Progenitor cell of endocrine pancreas (in vitro differentiated cells): ENCODE measurements at places on chromosomes 11 and 22.

GRCh38 chr11:23903044-23903704 lies 593.7 kb upstream of the LUZP2 start:
- no peak for DNase-seq

DNA sequence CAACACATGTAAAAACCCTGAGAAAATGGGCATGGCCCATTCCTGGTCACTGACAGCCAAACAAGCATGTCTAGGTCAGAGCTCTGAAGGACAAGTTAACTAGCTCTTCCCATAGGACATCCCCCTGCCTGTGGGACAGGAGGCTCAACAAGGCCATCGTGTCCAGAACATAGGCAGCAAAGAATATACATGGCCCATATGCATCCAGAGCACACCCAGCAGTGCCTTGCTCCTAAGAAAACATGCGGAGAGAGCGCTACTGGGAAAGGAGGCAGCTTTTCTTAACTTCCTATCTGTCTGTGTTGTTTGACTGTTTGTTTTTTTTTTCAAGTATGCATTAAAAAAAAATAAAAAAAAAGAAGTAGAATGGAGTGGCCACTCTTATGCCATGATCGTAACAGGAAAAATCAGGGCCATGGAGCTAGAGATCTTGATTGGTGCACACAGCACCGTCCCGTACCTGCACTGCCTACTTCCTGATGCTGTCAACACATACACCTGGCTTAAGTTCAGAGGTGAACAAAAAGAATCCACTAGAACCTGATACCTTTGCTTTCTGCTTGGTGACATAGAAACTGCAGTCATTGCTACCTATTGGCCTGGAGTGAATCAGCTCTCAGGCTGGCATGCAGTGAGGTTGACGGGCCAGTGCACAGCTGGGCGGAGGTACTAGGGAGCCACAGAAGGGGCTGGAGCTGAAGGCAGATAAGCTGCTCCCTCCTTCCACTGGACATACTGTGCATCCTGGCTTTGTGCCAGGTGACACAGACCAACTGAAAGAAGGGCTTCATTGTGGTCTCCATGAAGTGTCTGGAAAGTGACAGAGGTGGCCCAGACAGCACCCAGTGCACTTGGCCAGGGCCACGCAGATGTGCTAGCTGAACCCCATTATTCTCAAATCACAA lies 11.9 kb downstream of the UFD1 start:
- no peak for DNase-seq

DNA sequence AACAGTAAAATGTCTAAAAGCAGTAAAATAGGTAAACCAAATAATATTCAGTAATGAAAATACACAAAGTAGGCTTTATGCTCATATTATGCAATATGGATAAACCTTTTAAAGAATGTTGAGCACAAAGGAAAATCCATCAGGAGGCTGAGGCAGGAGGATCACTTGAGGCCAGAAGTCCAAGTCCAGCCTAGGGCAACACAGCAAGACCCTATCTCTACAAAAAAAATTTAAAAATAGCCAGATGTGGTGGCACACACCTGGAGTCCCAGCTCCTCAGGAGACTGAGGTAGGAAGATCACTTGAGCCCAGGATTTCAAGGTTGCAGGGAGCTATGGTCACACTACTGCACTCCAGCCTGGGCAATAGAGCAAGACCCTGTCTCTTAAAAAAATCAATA lies 17.7 kb upstream of the LMO2 start:
- DNase-seq, result no peak

- DNase-seq, result no peak
These were observed 122.6 kb downstream of the CCDC81 start for GRCh38 chr11:86497310-86497709.

GRCh38 chr11:66465373-66466224 lies 1.1 kb upstream of the PELI3 start:
- DNase-seq, result no peak

- DNase-seq, result no peak
These were observed 119.6 kb downstream of the TENM4 start for GRCh38 chr11:79321263-79321662.

- DNase-seq, result no peak
These were observed 59.2 kb downstream of the MED15 start for GRCh38 chr22:20566420-20567260.

DNA sequence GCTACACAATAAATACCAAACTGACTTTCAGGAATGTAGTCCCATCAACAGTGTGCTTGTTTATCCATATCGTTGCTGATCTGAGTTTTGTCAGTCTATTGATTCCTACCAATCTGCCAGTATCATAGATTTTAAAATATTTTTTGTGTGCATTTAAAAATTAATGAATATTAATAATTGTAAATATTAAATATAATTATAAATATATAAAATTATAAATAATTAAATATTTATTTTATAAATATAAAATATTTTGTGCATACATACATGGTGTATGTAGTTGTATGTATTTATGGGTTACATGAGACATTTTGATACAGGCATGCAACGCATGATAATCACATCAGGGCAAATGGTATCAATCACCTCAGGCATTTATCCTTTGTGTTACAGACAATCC lies 53.6 kb downstream of the CUL5 start:
- no peak for DNase-seq

GRCh38 chr11:6307876-6308275 lies 12.4 kb downstream of the CAVIN3 start:
- DNase-seq, result no peak

- DNase-seq, result no peak
These were observed 10.1 kb downstream of the CSRP3 start for GRCh38 chr11:19191530-19192169.

- DNase-seq, result no peak
These were observed 1172.1 kb upstream of the RAG2 start for GRCh38 chr11:37770145-37770544.

DNA sequence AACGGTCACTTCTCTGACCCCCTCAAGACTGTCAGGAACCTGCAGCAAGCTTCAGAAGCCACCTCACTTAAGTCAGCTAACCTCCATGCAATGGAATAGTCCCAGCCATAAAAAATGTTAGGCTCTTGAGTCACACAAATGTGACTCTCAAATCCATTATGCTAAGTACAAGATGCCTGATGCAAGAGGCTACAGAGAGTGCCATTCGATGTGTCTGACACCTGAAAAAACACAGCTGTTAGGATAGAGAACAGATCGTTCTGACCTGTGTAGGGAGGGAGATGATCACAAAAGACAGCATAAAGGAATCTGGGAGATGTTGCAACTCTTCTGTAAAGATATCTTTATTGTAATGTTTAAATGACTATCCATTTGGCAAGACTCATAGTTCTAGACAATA lies 712.4 kb downstream of the TBC1D22A start:
- DNase-seq, result no peak

GRCh38 chr11:120959189-120959588 lies 64.7 kb upstream of the TBCEL start:
- no peak for DNase-seq

- DNase-seq, result no peak
These were observed 568 bp downstream of the ALG8 start for GRCh38 chr11:78138694-78139421.

DNA sequence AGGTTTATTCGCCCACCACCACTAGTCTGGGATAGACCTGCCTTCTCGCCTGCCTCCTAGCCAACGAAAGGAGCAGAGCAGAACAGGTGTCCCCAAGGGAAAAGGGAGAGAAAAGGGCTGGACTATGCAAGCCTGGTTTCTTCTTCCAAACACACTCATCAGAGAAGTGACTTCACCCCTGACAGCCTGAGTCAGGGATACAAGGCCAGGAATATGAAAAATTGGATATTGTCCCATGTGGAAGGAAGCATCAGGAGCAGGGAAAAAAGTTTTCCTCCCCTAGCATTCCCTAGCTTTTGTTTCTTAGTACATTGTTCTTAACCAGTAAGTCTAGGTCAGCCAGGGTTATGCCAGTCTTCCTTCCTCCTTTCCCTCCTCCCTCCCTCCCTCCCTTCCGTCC lies 56.9 kb upstream of the TNRC6B start:
- DNase-seq, result no peak

- DNase-seq, result no peak
These were observed 2.2 kb upstream of the ZFTA start for GRCh38 chr11:63770763-63771162.

- no peak for DNase-seq
These were observed 16.4 kb downstream of the TOM1 start for GRCh38 chr22:35315855-35316745.

DNA sequence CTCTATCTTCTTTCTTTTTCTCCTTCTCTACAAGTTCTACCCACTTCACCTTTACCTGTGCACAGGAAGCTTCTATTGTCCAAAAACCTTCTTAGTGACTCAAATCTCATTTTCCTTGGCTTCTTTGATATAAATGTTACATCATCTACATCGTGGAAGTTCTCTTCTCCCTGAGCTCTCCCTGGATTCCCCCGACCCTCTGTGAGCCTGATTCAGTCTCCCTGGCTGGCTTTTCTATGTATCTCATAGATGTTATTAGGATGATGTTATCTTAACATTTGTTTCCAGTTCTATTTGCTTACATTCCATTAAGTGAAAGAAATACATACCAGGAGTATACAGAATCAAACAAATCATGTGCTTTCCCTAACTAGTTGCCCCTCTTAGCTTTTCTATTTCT lies 235.8 kb upstream of the PITPNB start:
- DNase-seq, result no peak

- DNase-seq, result no peak
These were observed 10.2 kb downstream of the SIRT3 start for GRCh38 chr11:225734-226453.

- no peak for DNase-seq
These were observed 89.6 kb upstream of the ARHGAP32 start for GRCh38 chr11:129281471-129282415.

DNA sequence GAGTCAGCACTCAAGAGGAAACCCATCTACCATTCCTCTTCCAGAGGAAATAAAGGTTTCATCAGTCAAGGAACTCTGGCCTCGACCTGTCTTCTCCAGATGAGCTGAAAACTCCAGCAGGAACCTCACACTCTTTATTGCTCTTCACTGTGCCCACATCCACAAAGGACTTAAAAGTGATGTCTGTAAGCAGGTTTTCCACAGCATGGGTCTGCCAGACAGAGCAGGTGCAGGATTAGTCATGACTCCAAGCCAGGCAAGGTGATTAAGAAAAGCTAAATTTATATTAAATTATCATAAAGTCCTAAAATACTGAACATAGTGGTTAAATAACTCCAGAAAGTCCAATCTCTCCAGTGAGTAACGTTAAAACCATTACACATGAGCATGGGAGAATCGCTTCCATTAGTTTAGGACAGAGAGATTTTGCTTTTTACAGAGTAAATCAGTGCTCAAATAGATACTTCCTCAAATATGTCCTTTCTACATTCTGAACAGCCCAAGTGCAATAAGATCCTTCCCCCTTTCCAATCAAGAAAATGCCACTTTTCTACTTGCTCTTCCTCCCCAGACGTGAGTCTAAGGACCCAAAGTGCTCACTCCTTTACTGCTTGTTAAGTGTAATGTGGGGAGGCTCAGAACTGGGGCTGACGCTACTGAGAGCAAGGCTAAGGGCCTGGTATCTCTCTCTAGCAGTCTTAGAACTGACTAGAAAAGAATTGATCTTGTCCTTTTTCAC lies 10.7 kb upstream of the CKAP5 start:
- no peak for DNase-seq

DNA sequence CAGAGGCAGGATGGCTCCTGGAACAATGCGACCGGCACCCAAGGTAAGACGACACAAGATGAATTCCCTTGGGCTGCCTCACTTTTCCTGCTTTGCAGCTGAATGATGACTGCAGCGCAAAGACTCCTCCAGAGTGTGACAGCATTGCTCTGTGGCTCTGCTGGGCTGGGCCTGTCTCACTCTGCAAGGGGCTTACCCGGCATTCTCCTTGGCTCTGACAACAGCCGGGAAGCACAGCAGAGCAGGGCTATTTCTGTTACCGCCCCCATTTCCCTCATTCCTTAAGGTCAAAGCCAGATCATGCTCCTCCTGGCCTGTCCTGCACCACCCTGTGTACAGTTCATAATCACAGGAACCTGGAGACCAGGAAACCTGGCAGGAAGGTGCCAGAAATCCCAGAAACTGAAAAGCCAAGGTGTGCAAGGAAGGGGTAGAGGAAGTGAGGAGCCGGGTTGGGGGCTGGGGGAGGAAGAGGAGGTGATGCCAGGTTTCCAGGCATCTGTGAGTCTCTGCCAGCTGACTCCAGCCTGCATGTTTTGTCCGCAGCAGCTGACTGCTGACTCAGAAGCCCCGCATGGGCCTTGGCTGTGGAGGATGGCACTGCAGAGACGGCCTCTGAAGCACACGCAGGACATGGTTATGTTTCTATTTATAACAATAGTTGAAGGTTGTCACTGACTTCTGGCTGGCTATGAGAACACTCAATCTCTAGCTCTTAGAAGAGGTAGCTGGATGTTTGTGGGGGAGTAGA lies 113.6 kb downstream of the MICAL3 start:
- DNase-seq, result no peak

GRCh38 chr11:113613619-113614018 lies 92.5 kb downstream of the TMPRSS5 start:
- no peak for DNase-seq

GRCh38 chr11:85299258-85299942 lies 327.7 kb downstream of the DLG2 start:
- no peak for DNase-seq

DNA sequence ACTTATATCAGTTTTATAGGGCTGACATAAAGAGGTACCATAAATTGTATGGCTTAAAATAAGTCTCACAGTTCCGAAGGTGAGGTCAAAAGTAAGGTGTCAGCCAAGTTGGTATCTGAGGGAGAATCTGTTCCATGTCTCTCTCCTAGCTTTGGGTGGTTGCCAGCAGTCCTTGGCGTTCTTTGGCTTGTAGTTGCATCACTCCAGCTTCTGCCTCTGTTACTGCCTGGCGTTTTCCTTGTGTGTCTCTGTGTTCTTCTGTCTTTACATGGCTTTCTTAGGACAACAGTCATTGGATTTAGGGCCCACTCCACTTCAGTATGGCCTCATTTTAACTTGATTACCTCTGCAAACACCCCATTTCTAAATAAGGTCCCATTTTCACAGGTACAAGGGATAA lies 16.7 kb downstream of the MMP7 start:
- DNase-seq, result no peak

GRCh38 chr11:73070653-73071052 lies 71.5 kb downstream of the FCHSD2 start:
- no peak for DNase-seq
